D341Med (cell line): ENCODE measurements at places on chromosomes 6 and 20.

DNA sequence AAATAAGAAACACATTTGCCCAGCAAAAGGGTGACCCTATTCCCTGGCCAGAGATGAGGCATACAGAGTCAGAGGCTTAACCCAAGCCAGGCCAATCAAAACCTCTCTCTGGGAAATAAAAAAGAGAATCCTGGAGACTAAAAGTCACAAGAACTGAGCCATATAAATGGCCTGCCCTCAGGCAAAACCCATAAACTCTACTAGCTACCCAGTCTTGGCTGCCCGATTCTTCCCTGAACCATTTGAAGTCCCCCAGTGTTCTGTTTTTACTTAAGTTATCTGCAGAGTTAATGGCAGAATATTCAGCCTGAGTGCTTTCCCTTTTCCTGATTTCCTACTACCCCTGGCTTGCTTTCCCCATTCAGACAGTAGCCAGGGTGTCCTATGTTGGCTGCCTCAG lies 13.9 kb downstream of the KCNK15 start:
- no peak for DNase-seq

DNA sequence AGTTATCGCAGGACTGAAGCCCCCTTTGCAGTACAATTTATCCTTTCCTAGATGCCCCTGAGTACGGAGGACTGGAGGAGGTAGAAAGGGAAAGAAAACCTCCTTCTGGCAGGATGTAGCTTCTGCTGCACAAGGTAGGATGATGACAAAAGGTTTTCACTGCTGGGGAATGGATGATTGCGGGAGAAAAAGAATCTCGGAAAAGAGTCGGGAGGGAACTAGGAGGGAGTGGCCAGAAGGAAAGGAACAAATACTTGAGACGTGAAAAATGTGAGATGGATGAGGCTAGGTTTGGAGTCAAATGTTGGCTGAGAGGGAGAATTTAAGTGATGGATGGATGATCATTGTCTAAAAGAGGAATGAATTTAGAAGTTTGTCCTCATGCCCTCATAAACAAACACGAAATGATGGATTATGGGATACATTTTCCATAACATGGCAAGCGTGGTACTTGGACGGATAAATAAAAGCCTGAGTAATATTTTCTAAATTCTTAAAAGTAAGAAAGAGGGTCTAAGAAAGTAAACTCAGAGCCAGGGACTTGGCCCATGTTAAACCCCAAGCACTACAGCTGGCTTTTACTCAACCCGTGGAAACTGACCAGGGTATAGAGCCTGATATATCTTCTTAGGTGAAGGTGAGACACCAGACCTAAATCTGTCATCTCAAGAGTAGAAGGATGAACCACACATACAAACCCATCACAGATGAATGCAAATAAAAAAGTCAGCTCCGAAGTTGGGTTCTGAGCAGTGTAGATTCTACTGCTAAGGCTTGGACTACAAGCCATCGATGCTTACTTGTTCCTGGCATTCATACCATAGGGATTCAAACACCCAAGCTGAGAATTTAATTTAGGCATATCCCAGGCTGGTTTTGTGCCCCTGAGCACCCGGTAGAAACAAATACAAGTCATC lies 72.4 kb downstream of the HFE start:
- no peak for DNase-seq

- no peak for DNase-seq
These were observed 13.1 kb downstream of the BTNL2 start for GRCh38 chr6:32393665-32394420.

DNA sequence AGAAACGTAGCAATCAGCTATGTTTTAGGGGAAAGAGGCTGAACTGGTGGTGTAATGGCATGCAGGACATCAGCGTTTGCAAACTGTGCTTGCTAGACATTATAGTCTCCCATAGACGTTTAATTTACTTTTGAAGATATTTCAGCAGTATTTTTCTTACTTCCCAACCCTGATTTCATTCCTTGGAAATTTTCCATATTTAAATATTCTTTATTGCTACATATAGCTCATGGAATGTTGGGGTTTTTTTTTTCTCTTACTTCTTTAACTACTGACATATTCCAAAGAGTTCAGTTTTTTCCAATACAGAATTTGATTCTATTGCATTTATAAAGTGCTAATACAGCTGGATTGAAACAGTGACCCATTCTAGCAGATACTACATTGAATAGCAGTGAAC lies 694.4 kb upstream of the CITED2 start:
- DNase-seq, result no peak
